ENCODE measurements at places on chromosomes 11 and 22.

GRCh38 chr22:41925783-41926460 is 684 bp downstream of the TNFRSF13C start:
- H3K36me3 ChIP-seq = no peaks in the 10 kb centered on the region
- H3K4me1 ChIP-seq = peaks cover 11% of the 10 kb centered on the region
- H3K4me3 ChIP-seq = peak overlapping the region; percentile 53
- H3K27me3 ChIP-seq = peaks cover 24% of the 10 kb centered on the region
- DNase-seq = peak; percentile 75
- no peak overlapping the region for H3K27ac ChIP-seq

DNA sequence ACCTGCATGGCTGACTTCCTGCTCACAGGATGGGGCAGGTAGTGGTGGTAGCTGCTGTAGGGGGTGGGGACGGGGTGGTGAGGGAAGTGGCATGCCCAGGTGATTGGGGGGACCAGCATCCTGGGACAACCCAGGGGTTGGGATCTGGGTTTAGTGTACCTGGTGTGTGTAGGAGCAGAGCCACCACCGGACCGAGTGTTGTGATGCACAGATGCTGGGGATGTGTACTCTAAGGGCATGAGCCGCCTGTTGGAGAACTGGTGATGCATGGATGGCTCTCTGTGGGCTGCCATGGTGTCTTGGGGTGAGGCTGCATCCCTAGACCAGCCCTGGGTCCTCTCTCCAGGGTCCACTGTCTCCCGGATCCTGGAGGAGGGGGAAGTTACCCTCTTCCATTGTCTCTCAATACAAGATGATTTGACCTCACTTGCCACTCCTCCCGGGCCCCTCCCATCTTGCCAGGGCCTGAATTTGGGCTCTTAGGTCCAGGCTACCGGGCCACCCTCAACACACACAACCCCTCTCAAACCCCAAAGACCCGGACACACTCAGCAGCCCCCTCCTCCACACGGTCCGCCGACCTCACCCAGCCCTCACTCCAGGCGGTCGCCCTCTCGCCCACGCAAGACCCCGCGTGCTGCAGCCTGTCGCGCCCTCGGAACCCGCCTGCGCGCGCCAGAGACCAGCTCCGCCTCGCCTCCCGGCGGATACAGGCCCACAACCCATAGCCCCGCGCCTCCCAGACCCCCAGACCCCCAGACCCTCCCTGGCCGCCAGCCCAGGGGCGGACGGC is 619 bp downstream of the LRRC75B start:
- no peaks in the 10 kb centered on the region for H3K36me3 ChIP-seq
- peak overlapping the region; percentile 77 for H3K4me3 ChIP-seq
- H3K4me1 ChIP-seq = peaks cover 8% of the 10 kb centered on the region
- peak overlapping the region; percentile 9 for H3K27ac ChIP-seq
- DNase-seq = no peak
- H3K27me3 ChIP-seq = peaks cover 2% of the 10 kb centered on the region

GRCh38 chr11:130023204-130023603 is 20.6 kb upstream of the PRDM10 start:
- no peaks in the 10 kb centered on the region for H3K27me3 ChIP-seq
- no peak overlapping the region for H3K27ac ChIP-seq
- H3K36me3 ChIP-seq = no peaks in the 10 kb centered on the region
- no peaks in the 10 kb centered on the region for H3K4me1 ChIP-seq
- no peak for DNase-seq

GRCh38 chr11:14672635-14673034 is 29.0 kb downstream of the PDE3B start:
- no peaks in the 10 kb centered on the region for H3K27me3 ChIP-seq
- H3K4me1 ChIP-seq = peaks cover 30% of the 10 kb centered on the region
- peaks cover 75% of the 10 kb centered on the region for H3K36me3 ChIP-seq
- no peak overlapping the region for H3K4me3 ChIP-seq
- H3K27ac ChIP-seq = peak overlapping the region; percentile 57

DNA sequence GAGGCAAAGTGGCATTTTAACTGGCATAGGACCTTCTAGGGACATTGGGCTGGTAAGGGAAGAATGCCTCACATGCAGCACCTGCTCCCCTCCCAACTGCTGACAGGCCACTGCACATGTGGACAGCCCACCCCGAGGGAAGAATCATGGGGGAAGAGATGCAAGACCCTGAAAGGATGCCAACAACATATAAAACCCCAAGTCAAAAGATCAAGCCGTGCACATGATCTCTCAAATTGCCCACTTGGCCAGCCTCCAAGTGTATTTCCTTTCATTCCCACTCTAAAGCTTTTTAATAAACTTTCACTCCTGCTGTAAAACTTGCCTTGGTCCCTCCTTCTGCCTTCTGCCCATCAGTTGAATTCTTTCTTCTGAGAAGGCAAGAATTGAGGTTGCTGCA is 947.8 kb upstream of the CCDC90B start:
- H3K27me3 ChIP-seq = no peaks in the 10 kb centered on the region
- no peaks in the 10 kb centered on the region for H3K4me1 ChIP-seq
- H3K27ac ChIP-seq = no peak overlapping the region
- no peaks in the 10 kb centered on the region for H3K36me3 ChIP-seq

- H3K4me1 ChIP-seq = peaks cover 34% of the 10 kb centered on the region
- peaks cover 77% of the 10 kb centered on the region for H3K36me3 ChIP-seq
- H3K27me3 ChIP-seq = no peaks in the 10 kb centered on the region
- no peak for DNase-seq
- H3K27ac ChIP-seq = no peak overlapping the region
These were observed 31.2 kb downstream of the APOL1 start for GRCh38 chr22:36284171-36284571.

- H3K27ac ChIP-seq = no peak overlapping the region
- H3K27me3 ChIP-seq = no peaks in the 10 kb centered on the region
- H3K4me3 ChIP-seq = no peak overlapping the region
- DNase-seq = no peak
These were observed 683.4 kb downstream of the TBC1D22A start for GRCh38 chr22:47445716-47446290.

DNA sequence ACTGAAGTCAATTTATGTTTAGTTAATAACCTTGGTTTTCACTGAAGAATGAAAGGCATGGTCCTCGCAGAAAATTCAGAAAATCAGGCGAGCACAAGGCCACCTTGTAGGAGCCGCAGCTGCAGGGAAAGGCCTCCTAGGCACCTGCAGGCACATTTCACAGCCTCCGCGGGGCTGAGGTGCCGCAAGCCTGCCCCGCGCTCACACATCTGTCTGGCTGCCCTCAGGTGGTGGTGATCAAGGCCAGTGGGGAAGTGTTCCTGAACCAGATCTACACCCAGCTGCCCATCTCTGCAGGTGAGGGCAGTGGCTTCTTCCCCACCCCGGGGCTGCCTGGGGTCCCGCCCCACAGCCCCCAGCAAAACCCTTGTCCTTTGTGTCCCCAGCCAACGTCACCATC is 10.5 kb downstream of the MUC5AC start:
- H3K4me3 ChIP-seq = no peak overlapping the region
- no peak for DNase-seq
- H3K4me1 ChIP-seq = no peaks in the 10 kb centered on the region
- no peaks in the 10 kb centered on the region for H3K36me3 ChIP-seq
- no peaks in the 10 kb centered on the region for H3K27me3 ChIP-seq

DNA sequence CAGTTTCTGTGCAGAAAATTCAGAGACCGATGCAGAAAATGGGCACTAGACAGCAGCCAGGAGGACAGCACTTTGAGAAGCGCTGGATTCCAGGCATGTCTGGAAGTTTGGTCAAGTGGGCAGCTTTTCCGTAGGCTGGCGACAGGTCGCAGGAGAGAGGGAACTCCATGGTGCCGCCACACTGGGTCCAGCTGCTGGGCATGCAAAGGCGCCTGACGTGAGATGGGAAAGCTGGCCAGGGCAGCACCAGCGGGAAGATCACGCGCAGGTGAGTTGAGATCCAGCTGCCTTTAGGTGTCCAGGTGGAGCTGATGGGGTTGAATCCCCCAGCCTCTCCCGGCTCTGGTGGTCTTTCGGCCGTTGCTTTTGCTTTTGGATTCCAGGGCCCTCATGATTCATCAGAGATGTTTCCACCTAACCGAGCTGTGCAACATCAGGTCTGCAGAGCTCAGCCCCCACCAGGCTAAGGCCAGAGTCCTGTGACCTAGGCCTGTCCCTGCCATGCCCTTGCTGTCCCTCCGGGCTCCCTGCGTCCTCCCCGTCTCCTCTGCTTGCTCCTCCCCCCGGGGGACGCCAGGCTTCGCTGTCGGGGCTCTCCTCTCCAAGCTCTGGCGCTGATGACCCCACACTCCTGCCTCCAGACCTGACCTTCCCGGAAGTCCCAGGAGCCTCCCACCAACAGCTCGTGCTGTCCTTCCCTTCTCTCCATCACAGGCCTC is 1001.7 kb downstream of the BRD1 start:
- no peaks in the 10 kb centered on the region for H3K27me3 ChIP-seq
- no peaks in the 10 kb centered on the region for H3K36me3 ChIP-seq
- H3K4me1 ChIP-seq = no peaks in the 10 kb centered on the region
- no peak for DNase-seq

GRCh38 chr11:11722861-11723260 is 101.1 kb upstream of the GALNT18 start:
- H3K36me3 ChIP-seq = no peaks in the 10 kb centered on the region
- peaks cover 12% of the 10 kb centered on the region for H3K27me3 ChIP-seq
- H3K4me3 ChIP-seq = no peak overlapping the region
- H3K4me1 ChIP-seq = no peaks in the 10 kb centered on the region

- H3K27me3 ChIP-seq = peaks cover 24% of the 10 kb centered on the region
- no peak overlapping the region for H3K4me3 ChIP-seq
- no peaks in the 10 kb centered on the region for H3K4me1 ChIP-seq
- H3K36me3 ChIP-seq = no peaks in the 10 kb centered on the region
- H3K27ac ChIP-seq = no peak overlapping the region
These were observed 43.1 kb downstream of the CACNG2 start for GRCh38 chr22:36660510-36660840.

- H3K4me3 ChIP-seq = no peak overlapping the region
- H3K36me3 ChIP-seq = no peaks in the 10 kb centered on the region
- no peak for DNase-seq
- no peaks in the 10 kb centered on the region for H3K27me3 ChIP-seq
- no peaks in the 10 kb centered on the region for H3K4me1 ChIP-seq
These were observed 18.8 kb upstream of the P4HA3 start for GRCh38 chr11:74330075-74330858.

- no peak overlapping the region for H3K4me3 ChIP-seq
- H3K27me3 ChIP-seq = peaks cover 9% of the 10 kb centered on the region
- DNase-seq = no peak
- peaks cover 5% of the 10 kb centered on the region for H3K4me1 ChIP-seq
These were observed 36.9 kb downstream of the GGTLC2 start for GRCh38 chr22:22681221-22681739.

- DNase-seq = no peak
- H3K4me1 ChIP-seq = peaks cover 95% of the 10 kb centered on the region
- H3K36me3 ChIP-seq = peaks cover 22% of the 10 kb centered on the region
These were observed 16.9 kb downstream of the SMCO4 start for GRCh38 chr11:93526346-93526633.

DNA sequence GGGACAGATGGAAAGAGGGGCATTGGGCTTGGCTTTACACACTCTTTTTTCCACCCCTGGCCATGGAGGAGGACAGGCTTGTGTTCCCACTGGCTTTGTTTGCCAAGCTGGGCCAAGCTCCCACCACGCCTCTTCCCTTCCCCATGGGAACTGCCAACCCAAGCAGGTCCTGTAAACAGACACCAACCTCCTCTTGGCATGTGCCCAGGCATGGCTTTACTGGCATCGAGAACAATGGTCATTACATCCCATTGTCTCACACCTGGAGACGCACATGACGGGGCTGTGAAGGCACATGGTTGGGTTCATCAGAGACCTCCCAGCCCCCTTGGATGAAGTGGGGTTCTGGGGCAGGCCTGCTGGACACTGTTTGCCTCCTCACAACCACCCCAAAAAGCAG is 11.7 kb downstream of the SEC14L3 start:
- peaks cover 7% of the 10 kb centered on the region for H3K27me3 ChIP-seq
- no peak overlapping the region for H3K4me3 ChIP-seq
- H3K27ac ChIP-seq = no peak overlapping the region

DNA sequence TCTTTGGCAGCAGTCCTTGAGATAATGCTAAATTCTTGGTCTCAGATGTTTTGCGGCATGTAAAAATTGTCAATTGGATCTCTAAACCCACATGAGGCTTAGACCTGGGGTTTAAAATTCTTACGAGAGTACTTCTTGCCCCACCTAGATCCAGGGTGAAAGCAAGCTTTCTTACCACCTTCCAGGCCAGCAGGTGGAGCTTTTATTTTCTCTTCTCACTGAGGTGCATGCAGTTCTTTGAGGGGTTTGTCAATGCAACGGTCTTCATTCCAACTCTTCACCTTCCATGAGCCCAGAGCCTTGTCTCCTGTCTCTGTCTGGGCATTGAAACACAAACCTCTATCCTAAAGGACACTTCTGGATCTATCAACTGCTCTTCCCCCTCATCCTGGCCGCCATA is 154.1 kb downstream of the MYO18B start:
- H3K36me3 ChIP-seq = no peaks in the 10 kb centered on the region
- H3K4me3 ChIP-seq = no peak overlapping the region
- no peak for DNase-seq
- peaks cover 7% of the 10 kb centered on the region for H3K27me3 ChIP-seq
- no peaks in the 10 kb centered on the region for H3K4me1 ChIP-seq

DNA sequence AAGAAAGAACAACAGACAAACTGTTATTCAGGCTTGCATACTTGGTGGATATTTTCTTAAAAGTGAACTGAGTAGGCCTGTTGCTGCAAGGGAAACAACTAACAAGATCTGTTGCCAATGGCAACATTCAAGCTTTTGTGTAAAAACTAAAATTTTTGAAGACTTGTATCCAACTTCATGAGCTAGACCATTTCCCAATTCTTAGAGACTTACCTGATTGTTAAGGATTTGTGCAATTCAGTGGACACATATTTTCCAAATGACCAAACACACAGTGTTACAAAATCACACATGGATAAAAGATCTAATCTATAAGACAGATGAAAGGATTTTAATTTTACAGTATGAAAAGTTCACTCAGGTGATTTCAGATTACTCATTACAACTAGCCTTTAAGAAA is 564.1 kb downstream of the CNTN5 start:
- no peak for DNase-seq
- no peak overlapping the region for H3K27ac ChIP-seq
- H3K36me3 ChIP-seq = no peaks in the 10 kb centered on the region
- no peak overlapping the region for H3K4me3 ChIP-seq
- H3K4me1 ChIP-seq = no peaks in the 10 kb centered on the region
- H3K27me3 ChIP-seq = no peaks in the 10 kb centered on the region

DNA sequence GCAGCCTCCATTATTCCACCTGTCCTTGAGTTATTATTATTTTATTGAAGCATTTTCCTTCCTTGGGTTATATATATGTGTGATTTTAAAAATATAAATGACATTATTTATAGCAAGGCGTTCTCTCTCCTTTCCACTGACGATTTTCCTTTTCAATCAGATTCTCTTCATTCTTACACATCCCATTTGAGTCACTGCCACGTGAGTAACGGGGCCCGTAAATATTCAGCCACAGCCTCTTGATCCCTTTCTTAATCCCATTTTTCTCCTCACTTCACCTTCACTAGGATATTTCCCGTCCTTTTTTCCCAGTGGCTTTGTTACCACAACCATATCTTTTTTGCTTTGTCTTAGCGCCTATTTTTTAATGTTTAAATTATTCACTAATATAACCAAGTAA is 396.2 kb downstream of the NTM start:
- H3K27me3 ChIP-seq = no peaks in the 10 kb centered on the region
- no peak overlapping the region for H3K27ac ChIP-seq
- no peak for DNase-seq
- no peak overlapping the region for H3K4me3 ChIP-seq
- no peaks in the 10 kb centered on the region for H3K36me3 ChIP-seq
- H3K4me1 ChIP-seq = no peaks in the 10 kb centered on the region

Measured in activated CD4-positive, alpha-beta T cell treated with anti-CD3 and anti-CD28 coated beads, Interleukin-2, amount 10 ng/mL, durations not matched to agents 7 days and 5 days (primary cell).